ENCODE measurements at places on chromosomes 6 and 20.

- DNase-seq: no peak
Measured at GRCh38 chr6:29908710-29909109, 33.6 kb upstream of the HLA-A start.

GRCh38 chr6:158487495-158487894 is 72.4 kb upstream of the TMEM181 start:
- DNase-seq: no peak

DNA sequence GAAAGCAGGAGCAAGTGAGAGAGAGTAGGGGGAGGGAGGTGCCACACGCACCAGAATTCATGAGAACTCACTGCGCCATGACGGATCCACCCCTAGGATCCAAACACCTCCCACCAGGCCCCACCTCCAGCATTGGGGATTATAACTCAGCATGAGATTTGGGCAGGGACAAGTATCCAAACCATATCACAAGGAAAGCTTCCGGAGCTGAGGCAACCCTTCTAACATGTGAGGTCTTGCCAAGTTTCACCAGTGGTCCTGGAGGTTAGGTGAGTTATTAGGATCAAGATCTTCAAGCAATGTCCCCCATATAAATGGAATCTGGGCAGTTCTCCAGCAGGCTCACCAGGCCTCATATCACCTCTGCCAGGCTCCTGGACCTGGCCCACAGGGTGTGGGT is 308.4 kb downstream of the NRN1 start:
- DNase-seq: no peak

GRCh38 chr6:135665935-135666334 is 168.4 kb upstream of the AHI1 start:
- no peak for DNase-seq

- DNase-seq: no peak
Measured at GRCh38 chr20:48158014-48158413, 372.7 kb upstream of the SULF2 start.

- DNase-seq: no peak
Measured at GRCh38 chr6:53938810-53939209, 144.0 kb downstream of the LRRC1 start.

- DNase-seq: no peak
Measured at GRCh38 chr6:53112404-53112803, 36.2 kb downstream of the GCM1 start.

DNA sequence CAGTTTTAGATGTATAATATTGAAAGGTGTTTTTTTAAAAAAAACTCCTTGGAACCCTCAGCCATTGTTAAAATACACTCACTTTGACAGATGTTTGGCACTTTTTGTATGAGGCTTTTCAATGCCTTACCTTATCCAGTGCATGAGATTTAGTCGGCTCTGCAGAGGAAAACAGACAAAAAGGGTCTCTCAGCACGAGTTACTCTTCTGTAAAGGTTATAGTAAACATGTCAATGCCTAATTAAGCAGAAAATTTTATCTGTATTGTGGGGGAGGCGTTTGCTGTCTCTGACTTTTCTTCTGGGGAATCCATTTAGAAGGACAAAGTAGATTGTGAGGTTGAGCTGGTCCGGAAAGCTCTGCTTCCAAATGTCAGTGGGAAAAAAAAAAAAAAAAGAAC is 278.3 kb downstream of the TSHZ2 start:
- DNase-seq: no peak

DNA sequence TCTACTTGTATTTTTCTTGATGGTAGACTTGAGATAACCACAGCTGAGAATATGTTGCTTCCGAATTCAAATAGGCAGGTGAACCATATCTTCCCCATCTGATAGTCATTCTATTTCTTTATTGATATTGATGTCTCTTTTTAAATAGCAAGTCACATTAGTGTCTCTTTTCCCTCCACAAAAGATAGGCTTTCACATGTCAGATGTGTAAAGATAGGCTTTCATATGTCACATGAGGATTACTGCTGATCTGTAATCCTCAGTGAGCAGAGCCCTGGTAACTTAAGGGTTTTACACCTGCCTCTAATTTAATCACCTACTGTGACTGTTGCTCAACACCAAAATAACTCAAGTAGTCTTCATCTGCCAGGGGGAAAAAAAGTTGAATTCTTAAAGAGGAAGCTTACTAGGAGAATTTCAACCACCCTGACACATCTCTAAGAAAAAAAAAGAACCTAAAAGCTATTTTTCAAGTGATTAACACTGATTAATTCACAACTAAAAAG is 45.3 kb upstream of the TRDN start:
- no peak for DNase-seq

GRCh38 chr6:166952567-166953486 is 3.5 kb downstream of the RNASET2 start:
- no peak for DNase-seq

DNA sequence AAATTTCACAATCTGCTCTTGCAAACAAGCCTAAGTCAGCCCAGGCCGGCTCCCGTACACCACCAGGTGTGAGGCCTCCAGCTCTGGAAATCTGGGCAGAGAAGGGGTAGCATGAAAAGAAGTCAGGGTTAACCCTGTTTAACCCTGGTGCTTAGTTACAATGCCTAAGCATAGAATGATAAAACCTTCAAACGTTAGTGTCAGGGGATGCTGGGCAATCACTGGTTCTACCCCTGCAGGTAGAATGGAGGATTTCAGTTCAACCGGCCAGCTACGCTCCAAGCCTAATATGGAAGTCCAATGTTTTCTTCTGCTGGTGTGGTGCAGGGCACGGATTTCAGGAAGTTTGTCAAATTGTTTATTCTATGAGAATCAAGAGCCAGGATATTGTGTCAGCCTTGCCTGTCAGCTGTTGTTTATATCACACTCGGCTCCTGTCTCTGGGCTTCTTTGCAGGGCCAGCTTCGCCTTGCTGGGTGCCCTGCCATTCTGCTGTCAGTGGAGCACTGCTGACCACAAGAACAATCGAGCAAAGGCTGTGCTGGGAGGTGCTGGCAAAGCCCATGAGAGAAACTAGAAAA is 20.2 kb upstream of the CD93 start:
- no peak for DNase-seq

GRCh38 chr20:19098806-19099578 is 113.5 kb upstream of the SLC24A3 start:
- DNase-seq: no peak

DNA sequence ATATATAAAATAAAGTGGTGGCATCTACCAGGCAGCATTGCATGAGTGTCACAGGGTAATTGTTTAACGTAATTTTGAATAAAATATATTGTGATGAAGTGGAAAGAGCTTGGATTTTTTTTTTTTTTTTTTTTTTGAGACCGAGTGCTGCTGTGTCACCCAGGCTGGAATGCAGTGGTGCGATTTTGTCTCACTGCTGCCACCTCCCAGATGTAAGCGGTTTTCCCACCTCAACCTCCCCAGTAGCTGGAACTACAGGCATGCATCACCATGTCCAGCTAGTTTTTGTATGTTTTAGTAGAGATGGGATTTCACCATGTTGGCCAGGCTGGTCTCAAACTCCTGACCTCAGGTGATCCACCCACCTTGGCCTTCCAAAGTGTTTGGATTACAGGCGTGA is 81.1 kb upstream of the SMIM8 start:
- DNase-seq: no peak

DNA sequence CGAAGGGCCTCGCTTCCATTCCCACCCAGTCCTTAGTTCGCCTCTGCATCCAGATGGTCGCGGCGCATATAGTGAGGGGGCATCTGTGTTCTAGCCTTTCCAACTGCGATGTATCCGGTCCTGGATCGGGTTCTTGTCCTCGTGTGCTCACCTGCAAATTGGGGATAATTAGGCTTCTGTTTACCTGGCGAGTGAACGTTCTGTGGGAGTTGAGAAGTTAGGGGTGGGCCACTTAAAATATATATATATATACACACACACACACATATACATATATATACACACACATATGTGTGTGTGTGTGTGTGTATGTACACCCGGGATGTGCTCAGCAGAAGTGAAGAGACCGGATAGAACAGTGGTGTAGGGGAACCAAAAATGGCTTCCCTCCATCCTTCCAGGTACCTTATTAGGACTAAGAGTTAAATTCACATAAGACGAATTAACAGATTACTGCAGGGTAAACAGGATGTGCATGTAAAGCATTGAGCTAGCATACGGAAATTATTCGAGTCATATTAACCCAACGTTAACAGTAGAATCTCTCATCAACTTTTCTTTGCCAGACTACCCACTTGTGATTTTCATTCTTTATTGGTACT is 537 bp downstream of the CSTF1 start:
- DNase-seq: no peak

- DNase-seq: no peak
Measured at GRCh38 chr6:15906420-15907016, 222.4 kb upstream of the MYLIP start.

- no peak for DNase-seq
Measured at GRCh38 chr20:21100578-21101452, 5.3 kb downstream of the LINC00237 start.

- DNase-seq: no peak
Measured at GRCh38 chr6:140388192-140388802, 1013.8 kb upstream of the CITED2 start.

- no peak for DNase-seq
Measured at GRCh38 chr20:46081074-46081473, 8.7 kb downstream of the NCOA5 start.

GRCh38 chr20:25071734-25072133 is 10.2 kb downstream of the VSX1 start:
- peak; percentile 15 for DNase-seq

DNA sequence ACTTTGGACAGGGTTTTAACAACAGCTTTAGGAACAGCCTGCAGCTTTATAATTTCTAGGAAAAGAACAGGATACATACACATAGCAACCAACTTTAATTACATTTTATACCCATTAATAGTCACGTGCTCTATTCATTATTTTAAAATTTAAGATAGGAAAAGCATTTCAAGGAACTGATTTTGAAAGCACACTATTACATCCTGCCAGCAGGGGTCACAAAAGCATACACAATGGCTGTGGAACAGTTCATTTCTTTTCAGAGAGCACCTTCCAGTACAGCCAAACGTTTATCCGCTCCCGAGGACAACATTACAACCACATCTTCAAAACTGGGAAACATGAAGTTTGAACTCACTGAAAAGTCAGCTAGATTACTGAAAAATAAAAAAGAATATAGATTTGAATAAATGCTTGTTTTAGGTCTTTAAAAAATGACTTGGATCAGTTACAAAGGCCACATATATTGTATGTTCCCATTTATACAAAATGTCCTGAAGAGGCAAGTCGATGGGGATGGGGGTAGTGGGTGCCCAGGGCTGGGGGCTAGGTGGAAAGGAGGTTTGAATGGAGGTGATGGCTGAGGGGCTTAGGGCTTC is 104.6 kb upstream of the EXOC2 start:
- peak; percentile 52 for DNase-seq

DNA sequence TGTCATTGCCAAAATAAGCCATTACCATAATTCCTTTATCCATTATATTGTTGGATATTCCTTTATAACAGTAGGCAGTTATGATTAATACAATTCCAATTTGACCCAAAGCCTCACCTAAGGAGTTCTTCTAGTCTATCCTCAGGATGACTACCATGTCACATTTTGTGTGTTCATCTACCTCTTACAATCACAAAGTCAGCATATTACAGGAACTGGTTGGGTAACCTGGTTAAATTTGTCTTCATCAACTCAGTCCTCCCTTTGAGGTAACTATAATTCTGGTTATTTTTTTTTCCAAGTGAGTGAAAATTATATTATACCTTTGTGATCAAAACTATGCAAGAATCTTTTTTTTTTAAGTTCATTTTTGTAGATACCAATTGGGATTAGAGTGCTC is 540.5 kb downstream of the BTBD3 start:
- DNase-seq: no peak

- DNase-seq: no peak
Measured at GRCh38 chr6:98976674-98977385, 29.1 kb upstream of the FBXL4 start.

- DNase-seq: no peak
Measured at GRCh38 chr20:757506-757905, 10.8 kb downstream of the SLC52A3 start.

DNA sequence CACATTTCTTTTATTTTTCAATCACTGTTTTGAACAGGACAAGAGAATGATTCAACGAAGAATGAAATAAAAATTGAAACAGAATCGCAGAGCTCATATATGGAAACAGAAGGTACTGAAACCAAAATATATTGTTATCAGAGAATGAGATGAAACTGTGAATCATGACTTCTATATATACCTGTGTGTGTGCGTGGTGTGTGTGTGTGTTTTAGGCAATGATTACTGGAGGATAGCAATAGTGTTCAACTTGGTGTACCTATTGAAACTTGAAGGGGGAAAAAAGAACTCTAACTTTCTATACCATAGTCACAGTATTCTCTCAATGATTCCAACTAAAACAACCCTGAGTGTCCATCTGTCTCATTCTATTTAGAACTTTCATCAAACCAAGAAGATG is 586.6 kb downstream of the KIF16B start:
- no peak for DNase-seq

GRCh38 chr20:57676589-57677583 is 32.9 kb downstream of the PMEPA1 start:
- DNase-seq: no peak

DNA sequence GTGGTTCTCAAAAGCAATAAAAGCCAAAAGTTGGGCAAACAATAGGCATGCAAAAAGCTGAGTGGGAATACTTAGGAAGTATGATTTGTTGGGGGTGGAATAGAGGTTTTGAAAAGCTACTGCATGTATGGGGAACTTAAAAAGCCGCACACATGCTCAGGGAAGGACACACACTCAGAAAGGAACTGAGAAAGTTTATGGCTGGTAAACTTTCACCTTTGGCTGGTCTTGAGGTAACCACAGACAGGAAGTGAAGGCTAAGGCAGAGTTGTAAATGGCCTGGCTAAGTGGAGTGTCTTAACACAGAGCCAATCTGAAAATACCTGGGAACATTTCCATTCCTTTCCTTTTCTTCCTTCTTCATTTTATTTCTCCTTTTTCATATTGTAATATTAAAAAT is 134.5 kb upstream of the EXOC2 start:
- DNase-seq: no peak

DNA sequence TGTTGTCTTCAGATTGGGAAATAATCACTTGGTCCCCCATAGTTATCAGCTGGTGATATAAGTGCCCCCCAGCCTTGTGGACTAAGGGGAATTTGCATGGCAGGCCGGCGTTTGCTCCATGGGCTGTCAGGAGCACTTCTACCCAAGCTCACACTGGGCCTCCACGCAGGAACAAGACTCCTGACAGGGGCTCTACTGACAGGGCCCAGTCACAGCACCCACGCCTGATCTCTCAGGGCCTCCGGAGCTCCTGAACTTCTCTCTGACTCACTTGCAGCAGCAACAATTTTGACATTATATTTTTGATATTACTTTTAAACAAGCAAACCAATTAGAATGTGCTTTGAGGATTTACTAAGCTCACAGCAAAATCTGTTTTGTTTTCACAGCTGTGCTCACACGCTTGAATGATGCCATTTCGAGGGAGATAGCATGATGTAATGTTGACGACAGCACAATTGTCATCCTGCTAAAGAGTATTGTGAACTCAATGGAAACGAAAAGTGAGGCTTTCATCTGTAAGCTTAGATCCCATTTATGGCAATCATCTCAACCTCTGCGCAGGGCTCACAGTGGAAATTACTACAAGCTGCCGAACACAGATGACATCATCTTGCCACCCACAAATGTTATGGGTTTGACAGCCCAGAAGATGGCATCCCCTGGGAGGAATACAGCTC is 28.7 kb upstream of the TXNDC5 start:
- no peak for DNase-seq

Measured in left lobe of liver (tissue), 2 donors.